ENCODE measurements at places on chromosomes 5 and 9.

GRCh38 chr9:84708400-84708799 lies 38.9 kb downstream of the NTRK2 start:
- DNase-seq = no peak

DNA sequence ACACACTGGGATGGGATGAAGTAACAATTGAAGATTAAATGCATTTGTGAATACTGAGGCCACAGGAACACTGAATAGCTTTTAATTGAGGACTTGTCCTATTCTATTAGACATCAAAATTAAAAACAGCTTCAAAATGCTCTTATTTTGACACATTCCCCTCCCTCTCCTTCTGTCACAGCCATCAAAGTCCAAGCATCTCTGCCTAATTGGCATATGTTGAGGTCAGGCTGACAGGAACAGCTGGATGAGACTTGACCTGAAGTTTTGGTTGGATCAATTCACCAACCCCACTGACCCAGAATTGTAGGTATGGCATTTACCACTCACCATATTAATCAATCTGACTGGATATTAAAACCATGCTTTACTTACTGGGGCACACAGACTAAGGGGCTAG lies 96.3 kb downstream of the PTCH1 start:
- DNase-seq = no peak

DNA sequence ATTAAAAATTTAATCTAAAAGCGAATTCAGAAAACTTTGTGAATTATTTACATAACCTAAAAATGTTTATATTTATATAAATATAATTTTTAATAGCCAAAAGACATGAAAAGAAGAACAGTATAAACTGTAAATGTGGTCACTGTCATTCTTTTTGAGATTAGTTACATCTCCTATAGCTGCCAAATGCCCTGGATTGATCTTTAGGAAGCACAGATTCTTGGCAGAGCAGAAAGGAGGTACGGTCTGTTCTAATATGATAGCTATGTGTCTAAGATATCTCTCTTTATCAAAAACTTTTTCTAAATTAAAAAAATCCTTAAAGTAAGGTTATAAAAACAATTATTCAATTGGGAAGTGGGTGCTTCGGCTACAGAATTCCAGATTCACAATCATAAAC lies 151.0 kb downstream of the LPAR1 start:
- DNase-seq = no peak

- DNase-seq = no peak
Measured at GRCh38 chr9:72911816-72912215, 41.0 kb downstream of the ALDH1A1 start.

DNA sequence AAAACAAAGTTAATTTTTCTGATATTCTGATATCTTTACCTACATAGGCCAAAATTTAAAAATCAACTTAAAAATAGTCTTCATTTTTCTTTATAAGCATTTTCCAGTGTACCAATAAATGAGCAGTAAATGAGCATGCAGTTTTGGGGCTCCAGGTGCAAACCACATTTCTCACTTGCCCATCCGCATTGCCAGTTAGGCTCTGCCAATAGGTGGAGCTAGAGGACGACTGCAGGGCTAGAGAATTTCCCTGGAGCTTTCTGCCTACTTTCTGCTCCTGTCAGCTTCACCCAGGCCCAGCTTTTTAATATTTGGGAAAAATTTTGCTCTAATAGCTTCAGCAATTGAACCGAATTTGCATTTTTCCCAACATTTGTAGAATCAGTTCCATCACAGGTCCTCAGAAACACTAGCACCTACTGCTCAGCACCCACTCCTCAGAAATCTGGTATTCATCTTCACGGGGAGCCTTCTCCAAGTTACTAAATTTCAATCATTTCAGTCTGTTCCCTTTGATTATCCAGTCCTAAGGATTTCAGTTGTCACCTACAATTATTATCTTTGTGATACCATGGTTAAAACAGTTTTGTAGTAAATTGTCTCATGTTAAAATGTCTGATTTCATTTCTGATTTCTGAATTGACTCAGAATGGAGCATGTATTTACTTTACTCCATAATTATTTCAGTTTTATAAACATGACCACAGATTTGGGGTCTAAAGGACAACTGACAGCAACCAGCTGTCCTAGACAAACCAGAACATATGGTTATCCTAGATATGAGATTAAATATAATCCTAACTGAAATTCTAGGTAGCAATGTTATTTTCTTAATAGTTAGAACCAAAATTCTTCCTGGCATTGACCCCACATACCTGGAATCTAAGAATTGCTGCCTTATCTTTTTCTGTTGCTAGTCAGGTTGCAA lies 104.6 kb upstream of the FAM174A start:
- no peak for DNase-seq

- DNase-seq = no peak
Measured at GRCh38 chr9:91705386-91705785, 244.6 kb downstream of the ROR2 start.
